ENCODE measurements at places on chromosomes 7 and 10.

DNA sequence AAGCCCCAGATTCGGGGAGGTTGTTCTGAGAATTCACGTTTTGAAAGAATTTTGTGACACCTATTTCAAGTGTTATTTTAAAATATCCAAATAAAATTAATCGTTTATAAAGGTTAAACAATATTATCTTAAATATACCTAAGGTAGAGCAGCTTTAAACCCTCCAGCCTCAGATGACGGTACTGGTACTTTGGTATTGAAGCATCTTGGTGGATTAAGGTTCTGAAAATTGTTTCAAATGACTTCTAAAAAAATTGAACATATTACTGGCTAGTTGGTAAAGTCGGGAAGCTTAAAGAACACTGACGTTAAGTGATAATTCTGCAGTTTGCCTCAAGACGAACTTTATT lies 392 bp upstream of the HUS1 start:
- DNase-seq, result peak; percentile 33

DNA sequence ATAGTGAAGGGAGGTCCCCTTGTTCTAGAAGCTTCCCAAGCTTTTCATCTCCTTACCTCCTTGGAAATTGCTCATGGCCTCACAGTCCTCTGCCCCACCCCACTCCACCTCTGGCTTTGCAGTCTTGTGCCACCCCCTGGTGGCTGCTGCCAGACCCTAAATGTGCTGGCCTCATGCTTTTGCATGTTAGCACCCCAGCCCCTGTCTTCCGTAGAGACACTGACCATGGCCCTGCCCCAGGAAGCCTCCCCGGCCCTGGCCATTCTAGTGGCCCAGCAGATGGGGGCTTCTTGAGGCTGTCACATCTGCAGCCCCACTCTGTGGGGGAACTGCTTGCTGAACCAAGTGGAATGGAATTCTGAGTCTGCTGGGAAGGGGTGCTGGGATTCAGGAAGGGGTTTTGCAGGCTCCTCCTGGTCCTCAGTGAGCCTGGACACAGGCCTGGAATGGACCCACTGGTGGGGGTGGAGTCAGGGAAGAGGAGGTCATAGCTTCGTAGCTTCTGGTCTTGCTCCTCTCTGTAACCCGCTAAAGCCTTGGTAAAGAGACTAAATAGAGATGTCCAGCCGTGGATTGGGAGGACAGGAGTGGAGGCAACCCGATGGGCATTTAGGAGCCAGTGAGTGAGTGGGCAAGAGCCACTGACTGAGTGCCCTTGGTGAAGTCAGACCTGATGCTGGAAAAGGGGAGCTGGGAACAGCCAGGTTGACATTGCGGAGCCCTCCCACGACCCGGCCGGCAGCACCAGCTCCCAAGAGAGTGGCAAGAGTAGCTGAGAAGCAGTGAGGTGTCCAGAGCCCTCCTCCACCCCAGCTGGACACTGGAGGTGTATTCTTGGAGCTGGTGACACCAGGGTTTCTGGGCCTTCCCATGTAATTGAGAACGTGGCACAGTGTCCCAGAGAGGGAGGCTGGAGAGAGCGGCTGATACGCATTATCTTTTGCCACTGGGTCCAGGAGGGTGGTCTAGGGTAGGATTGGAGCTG lies 20.9 kb downstream of the RAMP3 start:
- DNase-seq, result no peak

GRCh38 chr7:106836816-106837215 lies 28.3 kb upstream of the PIK3CG start:
- no peak for DNase-seq

DNA sequence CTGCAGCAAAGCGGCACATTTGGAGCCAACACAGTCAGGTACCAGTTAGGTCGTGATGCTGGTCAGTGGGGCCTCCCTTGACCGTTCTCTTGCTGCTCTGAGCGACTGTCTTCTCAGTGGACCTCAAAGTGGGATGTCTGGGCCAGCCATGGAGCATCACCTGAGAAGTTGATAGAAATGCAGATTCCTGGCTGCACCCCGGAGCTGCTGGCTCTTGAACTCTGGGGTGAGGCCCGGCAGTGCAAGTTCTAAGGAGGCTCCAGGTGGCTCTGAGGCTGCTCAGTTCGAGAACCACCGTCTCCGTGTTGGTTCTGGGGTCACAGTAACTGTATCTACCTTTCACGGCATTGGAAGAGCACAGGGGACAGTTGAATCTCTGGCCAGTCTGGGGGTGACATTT lies 147.5 kb downstream of the WDR37 start:
- DNase-seq, result no peak
